T-helper 22 cell (primary cell): ENCODE measurements at places on chromosomes 13 and 19.

GRCh38 chr13:51970349-51970748, 40.9 kb downstream of the ATP7B start:
- no peak for DNase-seq

DNA sequence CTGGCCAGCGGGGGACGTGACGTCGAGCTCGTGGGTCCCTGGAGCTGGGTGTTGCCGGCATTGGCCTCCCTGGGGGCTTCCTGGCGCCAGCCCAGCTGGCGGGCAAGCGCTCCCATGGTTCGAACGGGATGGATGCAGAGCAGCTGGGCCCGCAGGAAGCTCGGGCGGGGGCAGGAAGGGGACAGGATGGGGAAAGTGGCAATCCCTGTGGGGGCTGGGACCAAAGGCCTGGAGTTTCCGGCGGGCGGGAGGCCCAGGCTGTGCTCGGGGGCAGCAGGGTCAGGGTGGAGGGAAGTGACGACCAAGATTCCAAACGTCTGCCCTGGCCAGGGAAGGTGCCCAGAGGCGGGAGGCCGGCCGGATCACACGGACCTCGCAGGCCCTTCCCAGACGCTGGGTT, 19.3 kb downstream of the PALM start:
- DNase-seq = no peak

DNA sequence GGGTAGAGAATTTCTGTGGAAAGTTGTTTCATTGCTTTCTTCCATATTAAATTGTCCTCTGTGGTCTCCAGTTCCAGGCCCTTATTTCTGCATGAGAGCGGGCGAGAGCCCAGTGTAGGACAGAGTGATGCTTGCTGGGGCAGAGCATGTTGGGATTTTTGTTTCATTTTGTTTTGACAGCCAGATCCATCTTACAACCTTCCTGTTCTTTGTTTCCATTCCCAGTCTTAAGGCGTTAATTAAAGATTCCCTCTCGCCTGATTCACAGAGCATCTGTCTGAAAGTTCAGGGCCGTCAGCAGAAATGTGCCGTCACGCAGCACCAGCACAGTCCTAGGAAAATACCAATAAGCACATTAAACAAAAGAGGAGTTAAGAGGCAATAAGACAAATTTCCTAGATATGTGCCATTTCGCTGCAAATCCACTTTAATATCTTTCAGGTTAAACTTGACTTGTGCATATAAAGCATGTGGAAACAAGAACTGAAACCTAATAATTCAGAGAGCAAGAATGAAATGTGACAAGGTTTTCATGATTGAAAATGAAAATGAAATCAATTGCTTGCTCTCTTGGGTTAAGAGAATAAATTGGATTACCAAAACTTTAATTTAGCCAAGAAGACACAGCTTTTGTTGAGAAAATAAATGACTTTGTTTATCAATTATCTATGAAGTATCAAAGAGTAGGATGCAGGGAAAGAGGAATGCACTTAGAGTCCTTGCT, 210.7 kb upstream of the SLC10A2 start:
- DNase-seq = no peak

GRCh38 chr19:17687141-17687856, 855 bp downstream of the UNC13A start:
- no peak for DNase-seq

- no peak for DNase-seq
These were observed 423.4 kb downstream of the RFC3 start for GRCh38 chr13:34241332-34241731.

DNA sequence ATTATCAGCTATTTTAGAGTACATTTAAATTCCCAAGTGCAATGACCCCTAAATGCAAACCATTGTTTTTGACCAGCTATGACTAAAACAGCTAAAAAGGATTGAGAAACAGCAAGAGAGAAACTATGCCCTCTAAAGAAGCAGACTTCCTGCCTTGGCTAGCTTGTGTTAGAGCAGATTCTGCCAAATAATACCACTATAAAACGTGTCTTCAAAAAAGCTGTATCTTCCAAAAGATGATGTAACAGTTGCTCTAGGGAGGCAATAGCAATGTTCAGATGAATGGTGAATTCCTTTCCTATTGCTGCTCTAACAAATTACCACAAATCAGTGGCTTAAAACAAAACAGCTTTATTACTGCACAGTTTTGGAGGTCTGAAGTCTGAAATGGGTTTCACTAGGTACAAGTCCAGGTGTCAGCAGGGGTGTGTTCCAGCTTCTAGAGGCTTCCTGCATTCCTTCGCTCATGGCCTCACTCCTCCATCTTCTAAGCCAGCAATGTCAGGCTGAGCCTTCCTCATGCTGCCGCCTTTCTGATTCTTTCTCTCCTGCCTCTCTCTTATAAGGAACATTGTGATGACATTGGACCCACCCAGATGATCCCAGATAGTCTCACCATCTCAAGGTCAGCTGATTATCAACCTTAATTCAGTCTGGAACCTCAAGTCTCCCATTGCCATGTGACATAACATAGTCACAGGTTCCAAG, 84.5 kb downstream of the LRRC63 start:
- DNase-seq = no peak

DNA sequence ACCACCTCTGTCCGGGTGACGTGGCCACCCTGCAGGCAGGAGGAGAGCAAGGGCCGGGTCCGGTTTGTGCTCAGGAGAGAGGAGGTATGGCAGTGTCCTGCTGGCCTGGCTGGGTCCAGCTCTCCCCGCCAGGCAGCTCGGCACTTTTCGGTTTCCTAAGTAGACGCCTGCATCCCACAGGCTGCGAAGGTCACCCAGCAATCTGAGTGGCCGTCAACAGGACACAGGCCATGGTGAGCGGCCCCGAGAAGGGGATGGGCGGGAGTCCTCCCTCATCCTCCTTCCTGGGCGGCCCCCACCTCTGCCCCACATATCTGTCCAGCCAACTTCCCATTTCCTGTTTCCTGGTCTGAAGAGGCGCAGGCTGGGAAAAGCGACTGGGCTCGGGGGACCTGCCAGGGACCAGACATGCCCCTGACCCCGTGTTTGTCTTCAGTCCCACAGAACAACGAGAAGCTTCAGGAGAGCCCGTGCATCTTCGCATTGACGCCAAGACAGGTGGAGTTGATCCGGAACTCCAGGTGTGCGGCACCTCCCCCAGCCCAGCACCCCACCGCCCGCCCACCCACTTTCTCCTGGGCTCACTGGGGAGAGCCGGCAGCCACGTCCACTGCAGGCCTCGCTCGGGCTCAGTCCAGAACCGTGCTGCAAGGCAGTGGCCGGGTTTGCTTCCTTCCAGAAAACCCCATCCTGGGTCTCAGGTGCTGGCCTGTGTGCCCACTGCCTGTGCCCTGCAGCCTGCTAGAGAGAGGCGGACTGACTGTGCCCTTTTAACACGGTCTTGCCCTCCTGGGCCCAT, 16.3 kb downstream of the PIAS4 start:
- DNase-seq = no peak

DNA sequence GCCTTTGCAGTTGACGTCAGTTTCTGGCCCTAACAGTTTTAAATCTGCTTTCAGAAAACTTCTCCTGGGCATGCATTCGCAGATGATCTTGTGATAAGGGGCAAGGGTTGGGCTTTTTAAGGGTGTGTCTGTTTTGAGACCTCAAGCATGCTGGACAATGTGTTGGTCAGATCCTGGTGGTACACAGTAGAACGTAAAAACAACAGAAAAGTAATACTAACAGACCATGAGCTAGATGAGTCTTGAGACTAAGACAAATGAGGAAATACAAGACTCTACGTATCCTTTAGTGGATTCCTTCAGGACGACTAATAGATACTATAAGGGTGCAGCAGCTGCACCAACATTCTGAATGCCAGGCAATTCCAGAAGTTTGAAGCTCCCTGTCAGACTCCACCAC, 237.6 kb downstream of the DNAJC15 start:
- DNase-seq = no peak

DNA sequence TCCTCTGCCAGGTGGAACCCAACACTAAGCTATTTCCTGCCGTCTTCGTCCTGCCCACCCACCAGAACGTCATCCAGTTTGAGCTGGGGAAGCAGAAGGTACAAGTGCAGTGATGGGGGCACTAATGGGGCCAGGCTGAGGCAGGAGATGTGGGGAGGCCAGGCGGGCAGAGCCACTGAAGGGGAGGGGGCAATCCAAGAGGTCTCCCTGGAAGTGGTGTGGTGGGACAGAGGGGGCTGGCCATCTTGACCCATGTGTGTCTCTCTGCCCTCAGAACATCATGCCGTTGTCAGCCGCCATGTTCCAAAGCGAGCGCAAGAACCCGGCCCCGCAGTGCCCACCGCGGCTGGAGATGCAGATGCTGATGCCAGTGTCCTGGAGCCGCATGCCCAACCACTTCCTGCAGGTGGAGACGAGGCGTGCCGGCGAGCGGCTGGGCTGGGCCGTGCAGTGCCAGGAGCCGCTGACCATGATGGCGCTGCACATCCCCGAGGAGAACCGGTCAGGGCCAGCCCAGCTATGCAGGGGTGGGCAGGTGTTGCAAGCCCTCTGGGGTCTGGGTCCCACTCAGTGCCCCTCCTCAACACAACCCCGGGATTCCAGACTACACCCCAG, 49.6 kb downstream of the RYR1 start:
- DNase-seq = no peak

DNA sequence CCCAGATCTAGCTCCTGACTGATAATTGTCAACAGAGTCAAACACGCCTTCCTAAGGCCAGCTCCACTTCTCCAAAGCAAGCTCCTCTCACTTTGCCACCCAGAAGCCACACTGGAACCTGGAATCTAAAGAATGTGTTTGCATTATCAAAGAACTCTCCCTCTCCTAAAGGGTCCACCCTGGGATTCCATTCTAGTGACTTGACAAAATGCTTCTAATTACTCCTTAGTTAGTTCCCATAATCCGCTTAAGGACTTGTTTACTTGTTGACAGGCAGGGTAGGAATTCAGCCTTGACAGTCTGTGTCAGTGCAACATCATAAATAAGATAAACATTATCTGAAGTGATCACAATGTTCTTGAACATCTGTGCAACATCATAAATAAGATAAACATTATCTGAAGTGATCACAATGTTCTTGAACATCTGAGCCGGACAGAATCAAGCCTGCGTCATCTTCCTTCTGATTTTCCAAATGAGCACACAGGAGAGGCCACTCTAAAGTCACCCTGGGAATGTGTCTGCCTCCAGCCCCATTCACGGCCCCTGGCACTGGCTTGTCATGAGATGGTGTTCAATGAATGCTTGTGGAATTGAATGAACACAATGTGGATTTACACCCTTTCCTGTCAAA, 512.1 kb downstream of the IRS2 start:
- no peak for DNase-seq

DNA sequence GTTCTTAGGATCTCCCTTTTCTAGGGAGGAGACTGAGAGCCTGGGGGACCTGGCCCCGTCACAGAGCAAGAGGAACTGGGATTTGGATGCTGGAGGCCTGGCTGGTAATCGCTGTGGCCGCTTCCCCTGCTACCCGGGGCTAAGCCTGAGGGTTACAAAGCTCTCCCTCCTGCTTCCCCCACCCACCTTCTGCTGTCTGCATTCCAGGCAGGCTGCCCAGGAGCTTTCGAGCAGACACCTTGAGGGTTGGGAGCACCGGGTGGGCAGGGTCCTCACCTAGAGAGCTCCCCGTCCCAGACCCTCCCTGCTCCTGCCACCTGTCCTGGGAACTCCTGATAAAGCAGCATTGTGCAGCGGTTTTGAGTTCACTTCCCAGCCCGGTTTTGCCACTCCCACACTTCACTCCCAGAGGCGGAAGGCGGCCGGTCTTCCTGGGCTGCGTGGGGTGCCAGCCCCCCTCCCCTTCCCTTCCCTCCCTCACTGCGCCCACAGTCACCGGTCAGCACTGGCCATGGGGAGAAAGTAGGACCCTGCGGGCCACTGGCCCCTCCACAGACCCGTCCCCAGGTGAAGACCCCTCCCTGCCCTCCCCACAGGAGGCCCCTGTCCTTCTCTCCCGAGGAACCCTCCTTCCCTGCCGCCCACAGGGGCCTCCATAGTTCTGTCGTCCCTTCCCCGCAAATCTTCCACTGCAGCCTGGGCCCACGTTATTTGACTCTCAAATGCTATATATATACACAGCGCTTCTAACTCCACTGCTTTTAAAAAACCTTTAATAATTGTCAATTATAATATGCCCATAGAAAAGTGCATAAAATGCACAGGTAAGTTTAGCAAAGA, 8.1 kb downstream of the PAK4 start:
- DNase-seq = no peak
